ENCODE measurements at places on chromosomes 16 and 17.

GRCh38 chr16:89972244-89973234 is 24.0 kb downstream of the DEF8 start:
- DNase-seq = peak; percentile 86

DNA sequence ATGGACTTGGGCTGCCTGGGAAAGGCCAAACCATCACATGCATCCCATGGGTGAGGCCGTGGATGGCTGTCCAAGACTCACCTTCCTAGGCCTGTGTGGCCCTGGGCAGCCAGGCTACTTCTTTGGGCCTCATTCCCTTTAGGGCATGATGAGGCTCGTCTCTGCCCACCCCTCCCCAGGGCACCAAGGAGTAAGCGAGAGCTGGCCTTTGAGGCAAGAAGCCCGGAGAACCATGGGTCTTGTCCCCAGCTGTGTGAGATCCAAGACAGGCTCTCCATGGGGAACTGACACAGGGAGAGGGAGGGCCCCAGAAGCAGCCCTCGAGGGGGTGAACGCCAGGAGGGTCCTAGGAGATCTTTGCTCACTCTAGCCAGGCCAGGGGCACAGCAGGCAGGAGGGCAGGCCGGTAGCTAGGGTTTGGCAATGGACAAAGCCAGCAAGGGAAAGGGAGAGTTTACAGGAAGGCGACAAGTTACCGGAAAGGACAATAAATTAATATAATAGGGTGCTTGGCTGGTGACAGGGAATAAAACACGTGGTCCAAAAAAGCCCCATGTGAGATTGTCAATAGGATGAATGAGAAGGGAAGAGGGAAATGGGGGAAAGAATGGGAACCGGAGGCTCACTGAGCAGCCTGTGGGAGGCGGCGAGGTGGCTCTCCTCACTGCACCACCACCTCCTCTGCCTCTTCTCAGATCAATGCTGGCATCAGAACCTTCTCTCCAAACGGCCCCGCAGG is 119.1 kb downstream of the SDK2 start:
- no peak for DNase-seq

DNA sequence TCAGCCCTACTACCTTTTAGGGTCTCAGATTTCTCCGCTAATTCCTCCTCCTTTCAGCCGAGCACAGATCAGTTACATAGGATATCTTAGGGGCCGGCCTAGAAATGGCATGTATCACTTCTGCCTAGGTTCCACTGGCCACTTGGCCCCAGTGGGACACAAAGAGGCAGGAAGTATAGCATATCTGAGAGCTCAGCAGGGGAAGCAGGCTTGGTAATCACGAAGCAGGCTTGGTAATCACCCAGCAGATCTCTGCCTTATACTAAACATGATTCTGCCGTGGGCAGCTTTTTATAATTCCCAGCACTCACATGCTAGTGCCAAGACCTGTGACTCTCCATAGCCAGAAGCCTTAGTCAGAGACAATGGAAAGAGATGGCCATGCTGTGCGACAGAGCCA is 59.6 kb upstream of the CACNG5 start:
- peak; percentile 69 for DNase-seq

DNA sequence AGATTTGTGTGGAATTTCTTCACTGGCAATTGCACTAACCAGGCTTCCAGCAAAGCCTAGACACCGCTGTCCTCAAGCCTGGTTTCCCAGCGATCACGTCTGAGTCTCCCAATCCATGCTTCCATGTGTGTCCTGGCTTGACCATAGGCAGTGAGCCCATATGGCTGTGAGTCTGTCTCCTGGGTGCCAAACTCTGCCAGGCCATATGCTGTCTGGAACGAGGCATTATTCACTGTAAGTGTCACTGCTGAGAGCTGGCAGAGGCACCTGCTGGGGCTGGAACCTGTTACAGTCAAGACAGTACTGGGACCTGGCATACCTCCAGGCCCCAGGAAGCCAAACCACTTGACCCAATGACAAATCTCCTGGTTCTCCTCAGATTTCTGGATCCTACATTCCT is 60.4 kb downstream of the HS3ST2 start:
- no peak for DNase-seq

- no peak for DNase-seq
These were observed 147.7 kb downstream of the SKAP1 start for GRCh38 chr17:48282303-48282702.

DNA sequence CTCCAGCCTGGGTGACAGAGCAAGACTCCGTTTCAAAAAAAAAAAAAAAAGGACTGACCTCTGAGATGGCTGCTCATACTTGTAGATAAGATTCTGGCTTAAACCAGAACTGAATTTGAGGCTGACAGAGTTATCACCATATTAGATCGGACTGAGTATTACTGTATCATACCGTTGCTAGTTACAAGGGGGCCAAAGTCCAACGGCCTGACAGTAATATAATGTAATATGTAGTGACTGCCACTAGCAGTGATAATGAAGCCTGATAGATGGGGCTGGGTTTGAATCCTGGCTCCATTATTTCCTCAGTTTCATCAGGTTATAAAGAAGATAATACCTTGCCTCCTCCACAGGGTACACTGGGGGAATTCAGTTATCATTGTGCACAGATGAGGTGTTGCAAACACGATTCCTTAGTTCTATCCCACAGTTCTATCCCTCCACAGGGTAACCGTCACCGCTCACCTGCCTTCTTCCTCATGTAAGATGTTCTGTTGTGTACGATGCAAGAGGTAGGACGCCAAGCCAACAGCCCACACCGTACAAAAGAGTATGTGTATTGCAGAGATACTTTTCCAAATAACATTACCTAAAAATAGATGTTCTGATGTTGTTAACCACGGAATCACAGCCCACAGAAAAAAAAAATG is 5.2 kb downstream of the TMEM220 start:
- DNase-seq = no peak

GRCh38 chr17:44589316-44590071 is 32.2 kb downstream of the FZD2 start:
- no peak for DNase-seq

GRCh38 chr16:79402920-79403319 is 197.6 kb downstream of the MAF start:
- DNase-seq = no peak

GRCh38 chr17:80621997-80622357 is 77.3 kb downstream of the RPTOR start:
- no peak for DNase-seq

GRCh38 chr16:85051067-85051581 is 23.5 kb downstream of the KIAA0513 start:
- no peak for DNase-seq

GRCh38 chr16:49918257-49918656 is 62.3 kb upstream of the ZNF423 start:
- DNase-seq = no peak

DNA sequence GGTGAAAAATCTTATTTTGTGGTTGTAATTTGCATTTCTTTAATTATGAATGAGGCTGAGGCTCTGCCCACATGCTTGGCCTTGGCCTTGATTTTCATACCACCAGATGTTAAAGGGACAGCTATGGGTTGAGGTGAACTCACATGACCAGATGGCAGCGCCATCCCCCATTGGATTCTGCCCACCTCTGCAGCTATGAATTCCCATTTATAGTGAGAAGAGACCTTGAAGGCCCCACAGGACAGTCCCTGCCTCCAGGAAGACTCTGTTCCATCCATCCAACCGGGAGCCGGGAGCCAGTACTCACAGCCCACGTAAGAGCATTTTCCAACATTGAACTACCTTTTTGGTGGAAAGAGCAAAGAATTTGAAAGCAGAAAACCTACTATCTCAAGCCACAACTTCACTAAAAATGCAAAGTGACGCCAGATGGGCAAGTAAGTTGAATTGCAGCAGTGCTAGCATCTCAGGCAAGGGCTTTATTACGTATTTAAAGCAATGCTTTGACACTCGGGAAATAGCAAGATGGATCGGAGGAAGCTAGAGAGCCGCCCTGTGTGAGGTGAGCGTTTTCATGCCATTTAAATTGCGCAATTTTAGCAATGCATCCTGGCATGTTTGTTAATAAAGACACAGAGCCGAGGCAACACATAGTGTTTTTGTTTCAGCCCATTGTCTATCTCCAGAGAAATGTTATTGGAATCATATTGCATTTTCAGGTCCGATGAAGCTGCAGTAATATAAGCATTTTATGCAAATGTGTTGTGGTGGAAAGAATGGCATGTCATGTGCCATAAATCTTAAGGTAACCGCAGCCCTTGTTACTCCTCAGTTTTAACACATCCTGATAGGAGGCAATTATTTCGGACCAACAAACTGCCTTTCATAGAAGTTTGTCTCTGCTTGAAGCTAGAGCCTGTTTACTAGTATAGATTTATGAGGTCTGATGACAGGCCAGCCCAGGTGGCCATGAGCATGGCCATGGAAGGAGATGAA is 273.4 kb upstream of the TNRC6C start:
- no peak for DNase-seq

- no peak for DNase-seq
These were observed 26.3 kb downstream of the UBALD1 start for GRCh38 chr16:4588386-4588785.

DNA sequence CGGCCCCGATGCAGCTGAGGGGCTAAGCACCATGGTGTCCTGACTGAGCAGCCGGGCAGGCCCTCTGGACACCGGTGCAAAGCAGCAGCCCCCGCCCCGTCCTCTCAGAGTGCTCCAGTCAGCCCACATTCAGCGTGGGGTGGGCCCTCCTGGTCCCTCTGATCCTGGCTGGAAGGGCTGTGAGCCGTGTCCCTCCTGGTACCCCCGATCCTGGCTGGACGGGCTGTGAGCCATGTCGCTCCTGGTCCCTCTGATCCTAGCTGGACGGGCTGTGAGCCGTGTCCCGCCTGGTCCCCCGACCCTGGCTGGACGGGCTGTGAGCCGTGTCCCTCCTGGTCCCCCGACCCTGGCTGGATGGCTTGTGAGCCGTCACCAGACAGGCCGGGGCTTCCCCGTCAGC is 26.9 kb upstream of the ACSF3 start:
- DNase-seq = no peak

- DNase-seq = no peak
These were observed 109.7 kb downstream of the ADCY9 start for GRCh38 chr16:4006397-4006999.

GRCh38 chr16:19835968-19836421 is 48.7 kb downstream of the GPRC5B start:
- DNase-seq = no peak

GRCh38 chr17:50149417-50150353 is 792 bp downstream of the PPP1R9B start:
- DNase-seq = no peak

GRCh38 chr17:2478458-2478857 is 33.2 kb downstream of the METTL16 start:
- DNase-seq = no peak

GRCh38 chr17:47208744-47209488 is at the start of gene MYL4:
Gene MYL4, plus strand, starts transcription at chr17:47209348. Its CDS starts 75 bp downstream, at chr17:47209423.
- DNase-seq = no peak

GRCh38 chr17:64107500-64108236 is 22.3 kb downstream of the ERN1 start:
- DNase-seq = no peak

DNA sequence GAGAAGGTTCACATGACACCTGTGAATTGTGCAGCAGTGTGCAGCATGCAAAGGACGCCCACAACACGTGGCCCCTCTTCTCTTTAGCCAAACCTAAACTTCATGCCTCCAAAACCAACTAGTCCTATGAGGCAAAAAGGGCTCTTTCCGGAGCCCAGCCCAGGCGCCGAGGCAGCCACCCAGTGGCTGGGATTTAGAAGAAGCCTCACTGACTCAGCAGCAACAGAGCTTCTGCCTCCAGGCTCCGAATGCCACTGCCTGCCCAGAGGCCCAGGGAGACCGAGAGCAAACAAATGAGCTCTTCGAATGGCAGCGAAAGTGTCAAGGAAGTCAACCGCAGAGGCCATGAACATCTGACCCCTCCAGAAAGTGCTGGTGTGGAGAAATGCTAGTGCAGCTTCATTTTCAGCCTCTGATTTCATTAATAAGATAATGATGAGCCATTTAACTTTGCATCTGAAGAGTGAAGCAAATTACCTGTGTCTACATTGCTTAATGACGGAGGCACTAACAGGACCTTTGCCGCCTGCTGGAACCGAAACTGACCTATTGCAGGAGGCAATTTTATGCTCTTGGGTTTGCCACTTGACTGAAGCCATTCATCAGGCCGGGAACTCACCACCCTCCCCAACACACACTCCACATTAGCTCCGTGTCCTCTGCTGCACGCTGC is 157.7 kb upstream of the RPL38 start:
- peak; percentile 38 for DNase-seq

- no peak for DNase-seq
These were observed 329.4 kb upstream of the CCL2 start for GRCh38 chr17:33925649-33926048.

Data from foreskin melanocyte (primary cell).